ENCODE measurements at places on chromosomes 1 and 21.

- peak; percentile 74 for DNase-seq
Measured at GRCh38 chr1:197868751-197869489, 33.5 kb upstream of the C1orf53 start.

- DNase-seq: no peak
Measured at GRCh38 chr1:229116114-229116513, 154.8 kb upstream of the RAB4A start.

GRCh38 chr1:65983500-65983899, 190.8 kb downstream of the PDE4B start:
- no peak for DNase-seq

- peak; percentile 43 for DNase-seq
Measured at GRCh38 chr1:201876148-201876818, 12.4 kb upstream of the SHISA4 start.

- DNase-seq: no peak
Measured at GRCh38 chr21:27647921-27648320, 681.0 kb upstream of the ADAMTS5 start.

All from ACHN (cell line).